ENCODE measurements at places on chromosomes 7 and 10. TPM values are rescaled to one million over a fixed set of nuclear protein-coding genes. Genes with fewer than 3 reads are reported as not detected.

The LRGUK gene
- 4.4 TPM for total RNA-seq

DNA sequence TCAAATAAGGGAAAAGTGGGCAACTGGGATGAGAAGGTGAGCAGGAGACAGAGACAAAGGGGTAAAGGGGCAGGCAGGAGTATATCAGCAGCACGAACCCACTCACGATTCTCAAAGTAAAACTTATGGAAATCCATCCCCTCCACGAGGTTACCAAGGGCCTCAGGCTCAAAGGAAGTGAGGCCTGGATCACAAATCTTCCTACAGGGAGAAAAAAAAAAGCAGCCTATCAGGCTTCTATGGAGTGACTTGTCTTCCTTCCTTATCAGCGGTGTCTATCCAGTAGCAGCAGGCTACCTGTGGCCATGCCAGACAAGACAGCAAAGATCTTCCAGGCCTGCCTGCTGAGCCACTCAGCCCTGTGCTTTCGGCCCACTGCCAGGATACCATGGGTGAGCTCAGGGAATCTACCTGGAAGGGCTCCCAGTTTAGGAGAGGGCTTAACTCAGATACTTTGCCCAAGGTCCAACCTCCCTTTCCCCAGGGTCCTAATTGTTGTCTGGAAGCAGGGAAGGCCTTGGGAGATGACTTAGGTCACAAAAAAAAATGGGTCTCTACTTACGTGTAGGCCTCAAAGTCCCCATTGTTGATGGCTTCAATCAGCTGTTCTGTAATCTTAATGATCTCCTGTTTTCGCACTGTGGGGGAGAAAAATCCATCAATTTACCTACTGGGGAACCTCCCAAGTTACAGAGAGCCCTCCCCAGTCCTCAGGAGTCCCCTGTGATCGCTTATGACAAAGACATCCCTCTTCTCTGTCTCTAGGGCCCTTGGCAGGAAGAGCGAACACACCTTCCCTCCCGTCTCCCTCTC, 5.7 kb upstream of the NDST2 start:
- no peaks in the 10 kb centered on the region for H3K4me1 ChIP-seq
- H3K27me3 ChIP-seq, result no peaks in the 10 kb centered on the region
- H3K4me3 ChIP-seq, result no peak overlapping the region
- H3K27ac ChIP-seq, result no peak overlapping the region
- no peak for DNase-seq

- H3K27ac ChIP-seq, result no peak overlapping the region
- H3K27me3 ChIP-seq, result no peaks in the 10 kb centered on the region
- no peaks in the 10 kb centered on the region for H3K36me3 ChIP-seq
- no peak for DNase-seq
- H3K4me1 ChIP-seq, result peaks cover 9% of the 10 kb centered on the region
Observed at GRCh38 chr7:45974540-45975360, 53.7 kb upstream of the IGFBP3 start.

GRCh38 chr10:102676534-102677315, 32.4 kb downstream of the TRIM8 start:
- H3K4me1 ChIP-seq, result peaks cover 49% of the 10 kb centered on the region
- H3K4me3 ChIP-seq, result no peak overlapping the region
- H3K27ac ChIP-seq, result no peak overlapping the region
- no peaks in the 10 kb centered on the region for H3K36me3 ChIP-seq
- DNase-seq, result no peak

- H3K4me1 ChIP-seq, result no peaks in the 10 kb centered on the region
- H3K4me3 ChIP-seq, result no peak overlapping the region
- no peaks in the 10 kb centered on the region for H3K36me3 ChIP-seq
- H3K27ac ChIP-seq, result no peak overlapping the region
- no peaks in the 10 kb centered on the region for H3K27me3 ChIP-seq
- no peak for DNase-seq
Observed at GRCh38 chr7:8382004-8382730, 51.2 kb upstream of the NXPH1 start.

DNA sequence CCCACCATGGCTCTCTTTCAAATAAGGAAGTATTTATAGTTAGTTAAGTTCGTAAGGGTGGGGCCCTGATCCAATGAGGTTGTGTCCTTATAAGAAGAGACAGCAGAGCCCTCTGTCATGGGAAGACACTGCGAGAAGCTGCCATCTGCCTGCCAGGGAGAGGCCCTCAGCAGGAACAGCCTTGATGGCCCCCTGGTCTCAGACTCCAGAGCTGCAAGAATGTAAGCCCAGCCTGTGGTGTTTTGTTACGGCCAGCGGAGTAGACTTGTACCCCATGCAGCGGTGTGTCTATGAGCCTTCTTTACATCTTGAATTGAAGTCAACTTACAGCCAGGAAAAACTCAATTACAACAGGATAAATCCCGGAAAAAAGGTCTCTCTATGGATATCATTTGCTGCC, 14.3 kb upstream of the LARP4B start:
- no peak for DNase-seq
- H3K36me3 ChIP-seq, result no peaks in the 10 kb centered on the region
- no peak overlapping the region for H3K27ac ChIP-seq
- H3K4me3 ChIP-seq, result no peak overlapping the region
- no peaks in the 10 kb centered on the region for H3K4me1 ChIP-seq

DNA sequence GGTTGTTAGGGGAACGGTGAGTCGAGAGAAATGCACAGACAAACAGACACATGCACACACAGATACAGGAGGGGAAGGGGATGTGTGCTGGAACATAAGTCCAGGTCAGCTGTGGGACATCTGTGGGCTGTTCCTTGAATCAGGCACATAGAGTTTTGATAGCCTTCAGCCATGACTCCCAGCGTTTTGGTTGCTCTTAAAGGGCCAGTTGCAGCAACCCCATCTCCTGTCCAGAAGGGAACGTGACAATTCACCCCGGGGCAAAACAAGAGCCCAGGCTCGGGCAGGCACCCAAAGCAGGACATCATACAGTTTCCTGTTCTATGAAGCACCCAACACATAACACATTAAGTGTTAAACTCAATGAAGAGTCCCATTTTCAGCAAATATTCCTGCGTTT, 9.6 kb downstream of the INSYN2A start:
- H3K27ac ChIP-seq, result no peak overlapping the region
- H3K27me3 ChIP-seq, result no peaks in the 10 kb centered on the region
- no peaks in the 10 kb centered on the region for H3K36me3 ChIP-seq
- peaks cover 2% of the 10 kb centered on the region for H3K4me1 ChIP-seq
- DNase-seq, result no peak

The LIMK1 gene
- total RNA-seq, result 41.0 TPM

Data from lung (tissue), 17 donors.